Activated T-cell treated with anti-CD3 and anti-CD28 coated beads for 4 hours (primary cell): ENCODE measurements at places on chromosomes 12 and 14.

GRCh38 chr12:130418251-130418650 lies 80.6 kb downstream of the PIWIL1 start:
- DNase-seq: no peak

DNA sequence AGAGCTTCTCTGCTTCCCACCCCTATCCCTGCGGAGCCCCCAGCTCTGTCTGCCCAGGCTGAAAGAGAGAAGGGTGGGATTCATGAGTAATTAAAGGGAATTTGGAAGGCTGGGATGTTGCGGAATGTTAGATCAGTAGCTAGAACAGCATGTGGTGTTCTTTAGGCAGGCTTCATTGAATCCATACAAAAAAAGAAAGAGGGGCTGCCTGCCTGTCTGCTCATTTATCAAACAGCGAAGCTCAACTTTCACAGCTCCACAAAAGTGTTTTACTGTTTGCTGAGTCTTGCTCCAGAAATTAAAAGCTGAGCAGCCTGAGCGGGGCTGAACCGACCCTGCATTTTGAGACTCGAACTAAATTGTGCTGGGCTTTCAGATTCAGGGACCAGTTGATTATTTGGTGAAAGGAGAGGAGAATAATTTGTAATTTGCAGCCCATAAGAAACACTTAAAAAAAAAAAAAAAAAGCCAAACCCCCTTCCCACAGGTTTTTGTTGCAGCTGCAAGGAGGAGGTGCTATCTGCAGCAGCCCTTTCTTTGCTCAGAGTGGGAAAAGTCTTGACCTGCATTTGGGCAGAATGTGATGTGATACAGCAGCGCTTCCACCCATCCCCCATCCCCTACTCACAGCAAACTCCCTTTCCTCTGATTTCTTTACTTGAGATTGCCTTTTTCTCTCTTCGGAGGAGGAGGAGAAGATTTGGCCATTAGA lies 89.7 kb downstream of the RFX4 start:
- no peak for DNase-seq

- DNase-seq: no peak
Observed at GRCh38 chr12:112674539-112674938, 117.0 kb upstream of the RPH3A start.

DNA sequence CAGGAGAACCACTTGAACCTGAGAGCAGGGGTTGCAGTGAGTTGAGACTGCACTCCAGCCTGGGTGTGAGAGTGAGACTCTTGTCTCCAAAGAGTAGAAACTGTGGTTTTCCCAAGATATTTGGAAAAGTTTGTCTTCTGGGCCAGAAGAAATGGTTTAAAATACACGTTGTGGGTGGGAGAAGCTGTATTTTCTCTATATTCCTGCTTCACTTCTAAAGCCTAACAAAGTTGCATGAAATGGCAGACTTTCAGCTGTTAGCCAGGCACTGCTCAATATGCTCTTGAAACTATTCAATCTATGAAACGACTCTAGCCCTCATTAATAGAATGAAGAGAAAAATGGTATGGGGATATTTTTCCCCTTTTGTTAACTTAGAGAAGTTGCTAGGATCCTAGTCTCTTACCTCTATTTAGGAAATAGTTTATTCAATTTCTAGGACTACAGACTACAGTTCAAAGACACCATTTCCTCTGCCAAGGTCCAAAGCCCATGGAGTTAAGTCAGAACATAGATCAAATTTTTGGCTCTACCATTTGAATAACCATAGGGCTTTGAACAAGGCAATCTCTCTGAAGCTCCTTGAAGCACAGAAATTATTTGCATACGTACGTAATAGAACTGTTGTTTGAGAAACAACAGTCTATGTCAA lies 49.3 kb upstream of the OR5AU1 start:
- no peak for DNase-seq

DNA sequence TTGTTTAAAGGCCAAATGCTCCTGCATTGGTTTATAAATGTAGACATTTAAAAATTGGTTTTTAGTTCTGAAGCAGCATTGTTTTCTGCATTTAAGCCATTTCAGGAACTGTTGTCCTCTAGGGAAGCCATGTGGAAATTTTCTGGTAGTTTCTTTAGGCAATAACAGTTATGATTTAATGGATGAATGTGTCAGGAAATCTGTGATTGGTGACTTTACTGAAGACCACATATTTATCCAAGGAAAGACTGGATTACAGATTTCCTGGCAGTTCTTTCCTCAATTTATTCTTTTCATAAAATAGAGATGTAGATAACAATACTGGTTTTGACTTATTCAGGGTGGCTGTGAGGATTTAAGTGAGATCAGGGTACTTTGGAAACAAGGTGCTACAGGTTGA lies 27.6 kb downstream of the TBC1D15 start:
- no peak for DNase-seq

DNA sequence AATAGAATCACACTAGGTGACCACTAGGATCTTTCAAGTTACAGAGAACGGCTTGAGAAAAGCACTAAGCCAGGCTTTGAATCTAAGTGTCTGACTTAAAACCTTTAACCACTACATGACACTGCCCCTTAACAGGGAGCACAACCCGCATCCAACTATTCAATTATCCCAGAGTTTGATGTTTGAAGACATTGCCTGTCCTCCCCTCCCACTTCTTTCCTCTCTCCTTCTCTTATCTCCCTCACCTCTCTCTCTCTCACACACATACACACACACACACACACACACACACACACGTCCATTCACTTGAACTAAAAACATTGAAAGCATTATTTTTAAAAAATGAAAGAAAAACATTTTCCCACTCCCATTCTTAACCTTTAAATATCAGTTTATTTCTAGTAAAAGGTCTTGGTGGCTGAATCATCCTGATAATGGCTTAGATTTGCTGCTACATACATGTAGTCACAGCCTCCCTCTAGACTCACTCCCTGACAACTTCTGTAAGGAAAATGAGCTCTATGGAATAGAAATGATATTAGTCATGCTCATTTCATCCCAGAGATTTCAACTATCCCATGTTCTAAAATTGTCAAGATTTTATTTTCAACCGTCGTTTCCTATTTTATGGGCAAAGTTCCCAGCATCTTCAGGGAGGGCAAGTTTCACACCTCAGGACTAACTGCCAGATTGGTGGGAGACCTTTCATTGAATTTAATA lies 53.5 kb upstream of the RAP1B start:
- no peak for DNase-seq

GRCh38 chr12:64673490-64674169 lies 63.3 kb downstream of the RASSF3 start:
- no peak for DNase-seq

DNA sequence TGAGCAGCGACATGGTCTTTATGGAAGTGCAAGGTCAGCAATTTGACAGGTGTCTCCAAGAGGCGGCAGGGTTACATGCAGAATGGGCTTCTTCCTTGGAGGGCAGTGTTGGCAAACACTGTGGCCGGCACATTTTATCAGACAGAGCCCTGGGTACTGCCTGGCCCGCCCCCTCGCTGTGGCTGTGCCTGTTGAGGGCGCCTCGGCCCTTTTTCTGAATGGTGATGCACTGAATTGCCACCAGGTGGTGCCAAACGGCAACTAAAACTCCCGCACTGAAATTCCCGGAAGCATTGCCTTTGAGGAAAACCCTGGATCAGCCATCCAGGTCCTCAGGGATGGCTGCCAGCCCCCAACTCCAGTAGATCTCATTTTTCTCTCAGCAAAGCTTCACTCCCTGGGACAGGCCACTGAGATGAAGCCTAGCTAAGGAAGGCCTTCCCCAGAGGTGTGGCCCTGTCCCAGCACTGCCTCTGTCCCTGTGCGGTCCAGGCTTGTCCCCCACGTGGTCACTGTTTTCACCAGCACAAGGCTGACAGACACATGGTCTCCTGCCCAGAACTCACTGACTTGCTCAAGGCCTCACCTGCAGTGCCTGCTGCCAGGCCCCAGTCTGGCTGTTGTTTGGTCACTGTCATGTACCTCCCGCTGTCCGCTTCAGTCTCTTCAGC lies 73.6 kb downstream of the TESC start:
- peak; percentile 20 for DNase-seq

- peak; percentile 14 for DNase-seq
Observed at GRCh38 chr12:1093166-1093751, 102.2 kb downstream of the ERC1 start.

- DNase-seq: no peak
Observed at GRCh38 chr14:74658535-74659131, 46.6 kb upstream of the LTBP2 start.

DNA sequence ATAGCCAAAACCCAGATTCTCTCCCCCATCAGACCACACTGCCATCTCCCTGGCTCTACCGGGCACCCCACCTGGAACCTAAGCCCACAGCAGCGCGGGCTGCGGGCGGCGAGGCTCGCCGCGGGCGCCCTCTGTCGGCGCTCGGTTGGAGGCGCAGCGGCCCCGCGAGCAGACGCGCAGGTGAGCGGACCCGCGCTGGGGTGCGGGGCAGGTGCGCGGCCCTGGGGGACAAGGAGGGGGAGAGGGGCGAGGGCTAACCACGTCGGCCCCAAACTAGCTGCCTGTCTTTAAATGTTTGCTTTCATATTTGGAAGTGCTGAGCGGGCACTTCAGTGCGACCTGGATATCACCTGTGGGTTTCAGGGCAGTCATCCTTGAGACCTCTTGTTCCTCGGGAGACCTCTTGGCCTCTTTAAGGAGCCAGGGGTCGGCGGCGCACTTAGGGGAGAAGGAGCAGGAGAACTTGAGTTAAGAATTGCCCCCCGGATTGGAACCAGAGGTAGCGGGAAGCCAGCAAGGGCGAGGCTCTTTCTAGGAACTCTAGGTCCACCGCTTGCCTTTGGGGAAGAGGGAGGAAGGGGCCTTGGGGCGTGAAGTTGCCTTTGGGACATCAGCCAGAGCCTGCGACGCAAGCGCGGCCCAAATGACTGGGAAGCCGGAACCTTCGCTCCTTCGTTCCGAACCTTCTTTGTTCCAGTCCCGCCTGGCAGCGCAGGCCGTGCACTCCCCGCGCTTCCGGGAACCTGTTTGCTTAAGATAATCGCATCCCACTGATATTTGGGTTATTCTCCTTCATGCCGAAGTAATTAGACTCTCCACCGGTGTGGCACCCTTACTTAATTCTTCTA lies 78.7 kb downstream of the NEDD1 start:
- DNase-seq: peak; percentile 17

- no peak for DNase-seq
Observed at GRCh38 chr12:61272441-61272840, 987.8 kb upstream of the USP15 start.

DNA sequence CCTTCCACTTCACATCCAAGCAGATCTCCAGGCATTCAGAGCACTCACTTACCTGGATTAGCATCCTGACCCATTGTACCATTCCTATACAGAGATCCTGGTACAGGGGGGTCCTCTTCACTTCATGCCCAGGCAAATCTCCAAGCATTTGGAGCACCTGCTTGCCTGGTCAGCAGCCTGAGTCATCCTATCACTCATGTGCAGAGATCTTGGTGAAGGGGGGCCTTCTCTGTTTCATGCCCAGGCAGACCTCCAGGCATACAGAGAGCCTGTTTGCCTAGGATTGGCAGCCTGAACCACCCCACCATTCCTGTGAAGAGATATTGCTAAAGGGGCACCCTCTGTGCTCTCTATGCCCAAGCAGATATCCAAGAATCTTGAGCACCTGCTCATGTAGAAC lies 111.1 kb upstream of the CCDC175 start:
- DNase-seq: no peak

- DNase-seq: no peak
Observed at GRCh38 chr12:66594688-66595087, 84.2 kb downstream of the GRIP1 start.

DNA sequence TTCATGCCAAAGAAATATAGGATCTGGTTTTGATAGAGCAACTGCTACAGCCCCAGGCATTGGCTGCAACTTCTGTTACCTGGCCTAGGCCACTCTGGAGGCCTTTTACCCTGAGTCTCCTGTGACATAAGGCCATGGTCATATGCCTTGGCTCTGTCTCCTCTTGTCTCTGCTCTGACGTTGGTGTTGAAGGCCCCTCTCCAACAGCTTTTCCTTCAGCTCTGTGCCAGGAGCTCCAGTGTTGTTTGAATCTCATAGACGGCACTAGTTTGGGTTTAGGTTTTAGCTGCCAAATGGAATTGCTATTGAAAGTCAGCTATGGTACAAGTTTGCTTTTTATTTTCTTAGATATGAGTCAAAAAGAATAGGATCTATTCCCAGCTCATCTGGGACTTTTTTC lies 41.1 kb downstream of the TTLL5 start:
- no peak for DNase-seq

DNA sequence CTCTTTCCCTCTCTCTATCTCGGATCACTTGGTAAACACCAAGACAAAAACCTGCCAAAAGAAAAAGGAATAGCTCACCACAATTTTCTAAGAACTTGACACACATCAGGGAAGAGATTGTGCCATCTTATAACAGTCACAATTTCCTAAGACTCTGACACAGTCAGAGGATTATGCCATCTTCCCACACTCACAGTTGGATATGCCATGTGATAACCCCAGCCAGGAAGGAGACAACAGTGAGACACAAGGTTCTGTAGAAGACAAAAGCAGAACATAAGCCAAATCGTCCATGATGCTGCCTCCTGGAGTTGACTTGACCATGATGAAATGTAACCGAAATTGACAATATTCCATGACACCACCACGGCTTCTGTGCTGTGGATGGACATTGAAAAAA lies 2.8 kb upstream of the CLEC9A start:
- no peak for DNase-seq

- no peak for DNase-seq
Observed at GRCh38 chr14:103581954-103582703, 19.4 kb downstream of the COA8 start.

DNA sequence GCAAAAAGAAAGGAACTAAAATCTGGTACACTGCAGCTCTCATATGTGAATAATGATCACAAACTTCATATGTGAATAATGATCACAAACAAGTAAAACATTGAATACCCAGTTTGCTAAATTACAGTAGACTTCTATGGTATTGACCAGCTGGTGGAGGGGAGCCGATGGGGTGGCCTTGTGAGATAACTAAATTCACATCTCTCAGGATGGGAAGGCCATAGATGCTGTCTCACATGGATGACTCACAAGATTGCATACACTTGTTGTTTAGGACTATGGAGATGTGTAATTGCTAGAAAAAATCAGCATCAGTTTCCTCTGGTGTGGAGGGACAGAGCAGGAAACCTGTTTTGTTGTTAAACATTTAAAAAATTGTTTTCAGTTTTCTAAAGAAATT lies 49.2 kb downstream of the ACACB start:
- no peak for DNase-seq

GRCh38 chr12:90510948-90511347 lies 444.0 kb downstream of the CCER1 start:
- DNase-seq: no peak

- no peak for DNase-seq
Observed at GRCh38 chr12:3091382-3092241, 14.4 kb downstream of the TSPAN9 start.

DNA sequence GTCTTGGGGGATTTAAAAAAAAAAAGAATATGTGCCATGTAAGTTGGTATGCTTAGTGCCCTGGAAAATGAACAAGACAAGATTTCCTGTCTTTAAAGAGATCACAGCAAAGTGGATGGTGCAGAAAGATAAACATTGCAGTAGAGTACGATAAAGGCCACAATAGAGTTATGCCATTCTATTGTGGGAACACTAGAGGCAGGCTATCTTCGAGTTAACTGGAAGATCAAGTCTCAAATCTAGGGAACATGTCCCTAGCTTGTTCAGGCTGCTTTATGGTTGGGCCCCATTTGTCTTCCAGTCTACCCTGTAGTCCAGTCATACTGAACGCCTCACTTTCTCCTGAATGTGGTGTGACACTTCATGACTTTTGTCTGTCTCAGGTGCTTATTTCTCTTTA lies 18.7 kb upstream of the CCT2 start:
- DNase-seq: no peak
